ENCODE measurements at places on chromosomes 16 and 17. TPM values are rescaled to one million over a fixed set of nuclear protein-coding genes. Genes with fewer than 3 reads are reported as not detected.

The DNAH9 gene
- 0.14 TPM for total RNA-seq

The LGALS9B gene
- total RNA-seq: not detected

The AGRP gene
- not detected for total RNA-seq

The FLII gene
- 309 TPM for total RNA-seq

The SPN gene
- total RNA-seq: 2.3 TPM

Data from WTC11 (cell line).